ENCODE measurements at places on chromosomes 7 and 10.

- DNase-seq = no peak
These were observed 53.7 kb downstream of the IKZF1 start for GRCh38 chr7:50358041-50358705.

- DNase-seq = no peak
These were observed 8.8 kb upstream of the RHOBTB1 start for GRCh38 chr10:60952846-60953220.

DNA sequence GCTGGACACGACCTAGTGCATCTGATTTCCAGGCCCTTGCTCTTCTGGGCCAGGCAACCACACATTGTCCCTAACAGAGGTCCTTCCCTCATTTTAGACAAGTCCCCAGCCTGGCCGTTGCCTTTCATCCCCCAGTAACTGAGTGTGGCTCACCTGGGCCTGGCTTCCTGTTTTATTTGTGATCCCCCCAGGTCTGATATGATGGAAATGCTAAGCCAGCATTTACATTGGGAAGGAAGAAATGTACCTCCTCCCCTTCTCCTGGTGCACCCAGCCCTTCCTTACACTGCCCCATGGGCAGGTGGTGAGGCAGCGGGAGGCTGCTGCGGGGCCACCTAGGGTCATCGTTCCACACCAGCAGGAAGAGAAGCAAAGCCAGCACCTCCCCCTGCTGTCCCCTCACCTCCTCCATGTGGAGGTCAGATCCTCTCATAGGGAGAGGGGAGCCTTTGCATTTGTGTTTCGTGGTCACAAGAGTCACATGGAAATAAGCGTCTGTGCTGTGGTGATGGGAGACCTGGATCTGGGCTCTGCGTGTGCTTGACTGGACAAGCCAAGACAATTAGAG, 108.8 kb downstream of the GLRX3 start:
- no peak for DNase-seq

- DNase-seq = no peak
These were observed 30.4 kb upstream of the SLC13A1 start for GRCh38 chr7:123230147-123230546.

- no peak for DNase-seq
These were observed 187.8 kb downstream of the SDK1 start for GRCh38 chr7:3488829-3489228.

GRCh38 chr7:41333511-41333910, 369.4 kb downstream of the INHBA start:
- DNase-seq = no peak

- DNase-seq = no peak
These were observed 2.3 kb downstream of the DNTT start for GRCh38 chr10:96306516-96306915.

DNA sequence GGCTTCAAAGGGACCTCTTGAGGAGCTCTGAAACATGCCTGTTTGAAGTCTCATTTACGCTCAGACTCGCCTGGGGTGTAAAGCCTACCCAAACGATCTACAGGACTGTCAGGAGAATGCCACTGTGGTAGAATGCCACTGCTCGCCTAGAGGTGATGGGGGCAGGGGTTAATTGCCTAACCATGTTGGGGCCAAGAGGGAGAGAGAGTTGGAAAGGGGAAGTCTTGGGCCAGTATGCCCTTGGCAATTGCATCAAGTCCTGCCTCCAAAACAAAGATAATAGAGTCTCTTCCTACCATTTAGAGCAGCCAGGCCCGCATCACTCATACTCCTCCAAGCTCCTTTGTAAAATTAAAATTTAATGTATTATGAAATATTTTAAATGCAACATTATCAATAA, 25.2 kb downstream of the CDK1 start:
- DNase-seq = no peak

DNA sequence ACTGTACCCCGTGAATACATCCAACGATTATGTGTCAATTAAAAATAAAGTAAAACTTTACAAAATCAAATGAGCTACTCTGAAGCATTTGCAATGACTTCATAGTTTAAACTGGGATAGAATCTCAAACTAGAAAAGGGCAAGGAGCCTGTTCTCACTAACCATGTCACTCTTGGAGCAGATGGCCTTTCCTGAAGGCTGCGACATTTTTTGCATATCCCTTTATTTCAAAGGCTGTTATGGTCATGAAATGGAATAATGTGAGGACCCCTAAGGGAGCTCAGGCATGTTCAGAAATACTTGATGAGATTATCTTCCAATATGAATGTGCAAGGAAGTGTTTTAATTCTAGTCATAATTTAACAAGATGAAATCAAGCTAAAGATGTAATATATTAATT, 679.4 kb downstream of the NRG3 start:
- DNase-seq = no peak

DNA sequence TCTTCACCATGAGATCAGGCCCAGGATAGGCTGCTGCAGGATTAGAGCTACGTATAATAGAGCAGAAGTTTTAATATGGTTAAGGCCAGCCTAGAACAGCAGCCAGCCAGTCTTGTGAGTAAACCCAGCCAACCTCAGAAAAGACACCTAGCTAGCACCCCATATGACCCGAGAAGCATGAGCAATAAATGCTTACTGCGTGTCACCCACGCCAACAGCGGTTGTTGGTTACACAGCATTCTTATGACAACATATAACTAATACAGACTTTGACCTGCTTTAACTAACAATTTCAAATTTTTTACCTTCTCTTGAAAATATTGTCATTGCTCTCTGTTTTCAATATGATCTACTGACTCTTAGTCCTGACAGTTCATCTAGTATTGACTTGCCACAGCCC, 105.7 kb downstream of the HBP1 start:
- DNase-seq = no peak

DNA sequence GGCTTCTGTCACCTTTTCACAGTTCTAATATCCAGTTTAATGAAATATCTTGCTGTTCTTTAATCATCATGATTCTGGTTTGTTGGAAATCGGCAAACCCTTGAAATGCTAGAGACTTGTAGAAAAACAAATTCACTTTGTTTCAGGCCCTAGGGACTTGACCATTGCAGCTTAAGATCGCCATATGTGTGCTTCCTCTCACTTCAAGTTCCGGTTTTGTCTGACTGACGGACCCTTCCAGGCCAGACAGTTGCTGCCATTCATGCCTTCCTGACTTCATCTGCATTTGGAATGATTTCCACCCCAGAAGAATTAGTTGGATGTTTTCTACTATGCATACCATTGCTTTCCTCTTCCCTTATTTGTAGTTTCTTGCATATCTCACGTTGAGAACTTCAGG, 125.6 kb downstream of the CELF2 start:
- DNase-seq = no peak

- no peak for DNase-seq
These were observed 74.2 kb downstream of the LSM5 start for GRCh38 chr7:32415936-32416335.

- no peak for DNase-seq
These were observed 33.2 kb downstream of the HELLS start for GRCh38 chr10:94578790-94579189.

DNA sequence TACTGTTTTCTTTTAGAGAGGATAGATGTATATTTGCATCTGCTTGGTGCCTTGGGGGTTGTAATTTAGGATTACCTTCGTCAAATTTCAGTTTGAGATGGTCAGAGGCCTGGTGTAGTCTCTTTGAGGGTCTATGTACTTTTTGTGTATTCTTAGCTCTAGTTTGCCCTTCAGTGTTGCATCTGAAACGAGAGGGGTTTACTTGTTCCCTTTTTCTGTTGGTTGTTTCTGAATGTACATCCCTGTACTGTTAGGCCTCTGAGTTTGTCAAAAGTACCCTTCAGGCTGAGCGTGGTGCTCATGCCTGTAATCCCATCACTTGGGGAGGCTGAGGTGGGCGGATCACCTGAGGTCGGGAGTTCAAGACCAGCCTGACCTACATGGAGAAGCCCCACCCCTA, 60.0 kb downstream of the MLLT10 start:
- DNase-seq = no peak

GRCh38 chr10:75395066-75395931, 6.3 kb downstream of the ZNF503 start:
- peak; percentile 65 for DNase-seq

DNA sequence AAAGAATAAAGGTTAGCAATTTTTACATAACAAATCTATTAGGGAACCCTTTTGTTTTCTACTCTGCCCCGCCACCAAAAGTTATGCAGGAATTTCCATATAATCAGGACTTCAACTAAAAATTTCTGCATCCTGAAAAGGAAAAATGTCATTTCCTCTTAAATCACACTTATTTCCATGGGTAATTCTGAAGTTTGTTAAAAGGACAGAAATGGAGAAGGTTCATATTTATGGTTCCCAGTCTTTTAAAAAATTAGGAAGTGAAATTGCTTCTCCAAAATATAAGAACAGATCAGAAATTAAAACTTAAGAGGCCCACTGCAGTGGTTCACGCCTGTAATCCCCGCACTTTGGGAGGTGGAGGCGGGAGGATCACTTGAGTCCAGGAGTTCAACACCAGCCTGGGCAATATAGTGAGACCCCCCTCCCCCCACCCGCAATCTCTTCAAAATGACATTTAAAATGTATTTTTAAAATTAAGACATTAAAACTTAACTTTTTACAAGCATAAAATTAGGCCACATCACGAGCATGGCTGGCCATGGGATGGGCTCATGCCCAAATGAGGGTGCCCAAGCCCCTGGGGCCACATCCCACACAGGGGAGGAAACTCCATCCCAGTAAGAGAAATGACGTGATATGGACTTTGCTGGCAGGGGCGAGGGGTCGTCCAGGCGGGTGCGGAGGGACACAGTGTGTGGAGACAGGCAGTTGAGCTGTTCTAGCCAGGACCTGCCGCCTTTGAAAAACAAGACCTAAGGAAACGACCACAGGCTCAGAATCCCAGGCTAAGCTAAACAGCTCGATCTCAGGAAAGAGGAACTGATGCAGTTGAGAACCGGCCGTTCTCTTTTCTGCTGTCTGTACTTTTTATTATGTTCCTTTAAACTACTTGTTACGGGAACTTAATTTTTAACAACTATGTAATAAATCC, 51.3 kb upstream of the NFE2L3 start:
- no peak for DNase-seq

GRCh38 chr7:36021917-36022550, 131.0 kb upstream of the EEPD1 start:
- no peak for DNase-seq

- no peak for DNase-seq
These were observed 3.0 kb downstream of the VSTM2A start for GRCh38 chr7:54545241-54545563.

DNA sequence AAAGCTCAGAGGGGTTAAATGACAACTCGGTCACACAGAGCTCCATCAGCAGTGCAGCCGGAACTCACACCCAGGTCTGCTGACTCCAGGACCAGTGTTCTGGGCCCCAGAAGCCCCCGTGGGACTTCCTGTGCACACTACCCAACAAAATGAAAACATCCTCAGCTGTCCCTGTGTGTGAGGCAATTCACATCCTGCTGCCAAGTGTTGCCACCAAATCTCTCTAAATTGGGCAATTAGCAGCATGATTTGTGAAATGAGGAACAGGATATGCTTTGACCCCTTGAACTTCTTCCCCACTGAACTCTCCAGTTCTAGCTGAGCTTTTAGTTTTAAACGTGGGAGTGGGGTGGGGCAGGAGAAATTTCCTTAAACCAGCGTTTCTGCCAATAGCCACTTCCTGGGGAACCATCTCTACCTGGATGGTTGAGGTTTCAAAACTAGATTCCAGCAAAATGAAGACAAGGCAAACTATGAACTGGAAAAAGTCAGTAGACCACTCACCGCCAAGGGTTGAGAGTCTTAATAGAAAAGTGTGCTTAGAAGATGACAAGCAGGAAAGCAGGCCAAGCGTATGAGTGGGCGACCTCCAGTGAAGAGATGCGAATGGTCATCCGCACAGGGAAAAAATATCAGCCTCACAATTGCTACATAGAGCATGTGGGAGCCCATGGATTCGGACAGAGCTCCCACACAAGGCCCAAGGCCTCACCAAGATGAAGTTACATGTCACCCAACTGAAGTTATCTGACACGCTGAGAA, 51.9 kb upstream of the CHST15 start:
- DNase-seq = peak; percentile 39

GRCh38 chr7:80815733-80816132, 103.1 kb downstream of the SEMA3C start:
- DNase-seq = no peak

DNA sequence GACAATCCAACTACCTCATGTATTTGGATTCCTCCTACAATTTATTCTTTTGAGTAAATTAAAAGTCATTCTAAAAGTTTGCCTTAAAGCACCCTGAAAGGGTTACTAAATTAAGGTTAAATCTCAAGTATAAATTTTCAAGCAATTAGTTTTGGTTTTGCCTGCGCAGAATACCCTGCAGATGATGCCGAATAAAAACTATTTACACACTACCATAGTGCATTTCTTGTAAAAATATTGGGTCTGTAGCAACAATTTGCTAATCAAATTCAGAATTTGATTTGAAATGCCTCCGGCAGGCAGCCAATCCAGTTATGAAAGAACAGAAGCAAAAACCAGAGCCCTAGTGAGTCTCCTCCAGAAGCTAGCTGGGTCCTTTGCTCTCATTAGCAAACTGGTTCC, 122.2 kb downstream of the TWIST1 start:
- no peak for DNase-seq

GRCh38 chr7:26167303-26167934, 15.4 kb downstream of the NFE2L3 start:
- no peak for DNase-seq

DNA sequence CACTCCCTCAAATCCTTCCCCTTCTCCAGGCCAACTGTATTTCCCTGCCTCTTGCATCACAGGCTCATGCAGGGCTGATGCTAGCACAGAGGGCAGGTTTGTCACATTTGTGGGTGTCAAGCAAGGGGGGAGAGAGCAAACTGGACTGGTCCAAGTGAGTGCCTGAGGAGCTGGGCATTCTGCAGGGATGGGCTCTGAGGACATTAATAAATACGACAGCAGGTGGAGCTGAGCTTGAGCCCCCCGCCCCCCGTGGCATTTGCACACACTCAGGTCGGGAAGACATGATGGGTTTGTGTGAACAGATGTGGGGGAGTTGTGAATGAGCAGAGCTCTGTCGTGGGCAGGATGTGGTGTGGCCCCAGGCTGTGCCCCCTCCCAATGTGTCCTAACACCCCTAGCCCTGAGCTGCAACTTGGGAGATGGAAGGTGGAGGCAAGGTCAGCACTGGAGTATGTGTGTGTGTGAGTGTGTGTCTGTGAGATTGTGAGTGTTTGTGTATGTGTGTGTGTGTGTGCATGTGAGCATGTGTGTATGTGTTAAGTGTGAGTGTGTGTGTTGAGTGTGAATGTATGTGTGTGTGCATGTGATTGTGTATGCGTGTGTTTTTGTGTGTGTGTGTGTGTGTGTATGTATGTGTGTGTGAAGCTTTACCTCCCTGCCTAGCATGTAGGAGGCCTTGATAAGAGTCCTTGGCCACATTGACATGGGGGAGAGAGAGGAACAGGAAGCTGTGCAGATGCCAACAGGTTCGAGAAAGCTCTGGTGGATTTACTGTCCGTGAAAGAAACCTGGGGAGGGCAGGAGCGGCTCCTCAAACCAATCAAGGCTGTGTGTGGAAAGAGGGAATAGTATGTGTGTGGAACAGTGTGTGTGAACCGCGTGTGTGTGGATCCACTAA, 9.1 kb downstream of the RASSF4 start:
- DNase-seq = peak; percentile 18
